ENCODE measurements at places on chromosomes 12 and 14.
A peak's percentile ranks its signal among the peaks of the same experiment; 100 is the strongest.

- DNase-seq = no peak
Observed at GRCh38 chr12:10965476-10965875, 21.2 kb downstream of the TAS2R50 start.

- DNase-seq = no peak
Observed at GRCh38 chr14:91911474-91912032, 35.9 kb downstream of the FBLN5 start.

DNA sequence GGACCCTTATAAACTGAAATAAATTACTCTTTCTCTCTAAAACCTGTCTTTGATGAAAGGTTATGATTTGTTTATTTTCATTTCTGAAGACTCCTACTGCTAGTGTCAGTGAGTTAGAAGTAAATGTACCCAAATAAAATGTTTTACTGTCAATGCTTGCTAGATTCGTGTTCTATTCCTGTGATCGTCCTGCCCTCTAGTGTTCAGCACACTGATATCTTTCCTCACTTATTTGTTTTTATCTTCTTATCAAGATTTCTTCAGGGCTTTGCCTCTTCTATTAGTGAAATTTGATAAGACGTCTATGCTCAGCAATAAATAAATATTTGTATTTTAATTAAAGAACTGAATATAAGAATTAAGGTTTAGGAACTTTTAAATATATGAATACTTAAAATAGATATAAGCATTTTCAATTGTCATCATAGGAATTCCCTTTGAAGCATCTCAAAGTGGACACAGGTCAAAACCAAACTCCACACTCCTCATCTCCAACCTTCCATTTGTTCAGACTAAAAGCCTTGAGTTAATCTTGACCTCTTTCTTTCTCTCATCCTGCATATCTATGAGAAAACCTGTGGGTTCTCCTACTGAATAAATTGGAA, 75.8 kb downstream of the C12orf50 start:
- DNase-seq = peak; percentile 24

DNA sequence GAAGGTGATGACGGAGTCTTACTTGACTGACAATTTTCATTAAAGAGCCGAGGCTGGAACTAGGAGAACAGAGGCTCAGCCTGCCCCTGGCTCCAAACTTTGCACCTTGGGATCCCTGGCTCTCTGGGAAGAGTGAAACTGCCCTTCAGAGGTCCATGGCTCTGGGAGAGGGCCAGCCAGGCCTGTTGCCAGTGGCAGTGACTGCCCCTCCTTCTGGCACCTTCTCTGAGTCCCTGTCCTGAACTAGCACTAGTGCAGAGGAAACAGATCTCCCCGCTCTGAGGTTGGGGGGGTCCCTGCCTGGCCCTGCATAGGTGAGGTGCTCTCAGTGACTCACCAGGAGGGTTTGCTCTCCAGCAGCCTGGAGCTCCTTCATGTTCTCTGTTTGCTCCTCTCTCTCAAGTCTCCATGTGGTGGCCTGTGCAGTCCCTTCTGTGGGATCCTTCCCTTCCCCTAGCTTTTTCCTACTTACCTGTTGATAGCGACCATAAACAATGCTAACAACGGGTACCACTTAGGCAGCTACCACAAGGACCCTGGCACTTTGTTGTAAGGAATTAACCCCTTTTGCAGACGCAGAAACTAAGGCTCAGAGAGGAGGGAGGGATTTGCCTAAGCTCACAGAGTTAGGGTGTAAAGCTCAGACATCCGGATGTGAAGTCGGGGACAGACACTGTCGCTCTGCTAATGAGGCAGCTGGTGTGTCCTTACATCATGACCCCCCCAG, 22.4 kb downstream of the FAM222A start:
- DNase-seq = no peak

DNA sequence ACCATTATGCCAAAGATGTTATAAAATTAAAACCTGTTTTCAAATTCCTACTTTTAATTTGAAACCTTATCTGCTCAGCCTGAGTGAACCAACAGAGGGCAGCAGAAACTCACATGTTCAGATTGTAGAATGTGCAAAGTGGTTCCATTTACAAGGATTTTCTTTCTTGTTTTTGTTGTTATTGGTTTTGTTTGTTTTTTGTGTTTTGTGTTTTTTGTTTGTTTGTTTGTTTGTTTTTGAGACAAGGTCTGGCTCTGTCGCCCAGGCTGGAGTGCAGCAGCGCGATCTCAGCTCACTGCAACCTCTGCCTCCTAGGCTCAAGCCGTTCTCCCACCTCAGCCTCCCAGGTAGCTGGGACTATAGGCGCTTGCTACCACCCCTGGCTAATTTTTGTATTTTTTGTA, 22.8 kb upstream of the GARIN2 start:
- peak; percentile 14 for DNase-seq

DNA sequence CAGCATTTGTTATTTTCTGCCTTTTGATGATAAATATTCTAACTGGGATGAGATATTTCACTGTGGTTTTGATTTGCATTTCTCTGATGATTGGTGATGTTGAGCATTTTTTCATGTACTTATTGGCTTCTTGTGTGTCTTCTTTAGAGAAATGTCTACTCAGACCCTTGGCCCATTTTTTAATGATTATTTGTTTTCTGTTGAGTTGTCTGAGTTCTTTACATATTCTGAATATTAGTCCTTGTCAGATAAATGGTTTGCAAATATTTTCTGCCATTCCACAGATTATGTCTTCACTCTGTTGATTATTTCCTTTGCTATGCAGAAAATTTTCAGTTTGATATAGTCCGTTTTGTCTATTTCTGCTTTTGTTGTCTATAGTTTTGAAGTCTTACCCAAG, 317.0 kb downstream of the CEP128 start:
- no peak for DNase-seq

DNA sequence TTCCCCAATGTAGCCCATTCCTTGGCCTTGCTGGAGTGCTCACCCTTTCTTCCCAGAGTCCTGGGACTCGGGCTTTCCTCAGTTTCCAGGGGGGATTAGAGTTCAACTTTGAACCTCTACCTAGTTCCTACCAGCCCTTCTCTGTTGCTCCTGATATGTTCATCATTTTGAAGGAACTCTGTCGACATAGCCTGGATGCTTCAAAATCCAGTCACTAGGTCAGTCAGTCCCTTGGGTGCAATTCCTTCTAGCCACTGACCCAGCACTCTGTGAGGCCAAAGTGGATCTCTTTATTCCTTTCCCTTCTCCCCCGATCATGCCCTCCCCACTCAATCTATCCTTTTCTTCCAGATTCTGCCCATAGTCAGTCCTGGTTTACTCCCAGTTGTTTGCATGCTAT, 72.3 kb upstream of the TMCC3 start:
- DNase-seq = no peak

GRCh38 chr14:102973706-102974285, 51.3 kb downstream of the AMN start:
- no peak for DNase-seq

DNA sequence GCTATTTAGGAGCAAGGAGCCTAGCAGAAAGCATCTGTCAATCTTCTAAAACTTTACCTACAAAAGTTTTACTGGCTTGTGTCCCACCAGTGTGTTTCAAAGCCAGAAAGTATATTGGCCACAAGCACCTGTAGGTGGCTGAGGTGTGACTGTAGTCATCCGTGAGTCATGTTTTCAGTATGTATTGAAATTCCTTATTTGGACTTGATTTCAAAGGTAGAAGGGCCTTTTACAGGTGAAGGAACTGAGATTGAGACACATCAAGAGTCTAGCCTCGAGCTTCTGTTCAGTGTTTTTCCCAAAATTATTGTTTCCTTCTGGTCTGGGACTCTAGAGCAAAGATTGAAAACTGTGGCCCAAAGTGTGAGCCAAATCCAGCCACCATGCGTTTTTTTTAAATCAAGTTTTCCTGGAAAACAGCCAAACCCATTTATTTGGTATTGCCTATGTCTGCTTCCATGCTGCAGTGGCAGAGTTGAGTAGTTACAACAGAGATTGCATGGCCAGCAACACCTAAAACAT, 195.3 kb upstream of the BCL2L14 start:
- no peak for DNase-seq

- no peak for DNase-seq
Observed at GRCh38 chr12:65934480-65935115, 110.3 kb downstream of the HMGA2 start.

DNA sequence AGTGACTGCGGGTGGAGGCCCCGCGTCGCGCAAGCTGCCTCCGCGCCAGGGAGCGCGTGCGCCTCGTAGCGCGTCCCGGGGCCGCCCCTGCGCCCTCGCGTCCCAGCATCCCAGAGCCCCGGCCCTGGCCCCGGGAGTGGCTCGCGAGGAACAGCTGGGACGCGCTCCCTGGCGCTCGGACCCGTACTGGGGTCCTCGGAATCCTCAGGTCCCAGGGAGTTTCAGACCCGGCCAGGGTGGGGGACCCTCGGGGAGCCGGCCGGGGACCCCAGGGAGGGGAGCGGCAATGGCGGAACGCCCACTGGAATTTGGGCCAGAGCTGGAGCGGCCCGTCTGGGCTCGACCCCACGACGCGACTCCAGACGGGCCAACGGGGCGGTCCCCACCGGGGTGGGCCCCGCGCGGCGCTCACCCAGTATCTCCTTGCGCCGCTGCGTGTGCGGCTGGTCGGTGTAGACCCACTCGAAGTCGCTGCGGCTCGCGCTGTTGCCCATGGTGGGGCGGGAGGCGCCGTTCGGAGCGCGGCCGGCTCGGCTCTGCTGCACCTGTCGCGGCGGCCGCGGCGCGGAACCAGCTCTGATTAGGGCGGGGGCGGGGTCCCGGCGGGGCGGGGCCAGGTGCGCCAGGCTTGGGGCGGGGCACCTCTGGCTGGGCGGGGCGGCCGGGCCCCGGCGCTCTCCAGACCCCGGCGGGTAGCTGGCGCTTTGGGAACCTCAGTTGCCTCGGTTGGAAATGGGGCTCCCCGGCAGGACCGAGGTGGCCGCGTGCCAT, at the start of gene DEGS2:
Gene DEGS2 (minus strand): TSS at position 552 of the 771 bp plus-strand sequence. CDS start 58 bp downstream, at position 494.
- no peak for DNase-seq

- DNase-seq = no peak
Observed at GRCh38 chr14:74950795-74951442, 4.5 kb downstream of the PGF start.

DNA sequence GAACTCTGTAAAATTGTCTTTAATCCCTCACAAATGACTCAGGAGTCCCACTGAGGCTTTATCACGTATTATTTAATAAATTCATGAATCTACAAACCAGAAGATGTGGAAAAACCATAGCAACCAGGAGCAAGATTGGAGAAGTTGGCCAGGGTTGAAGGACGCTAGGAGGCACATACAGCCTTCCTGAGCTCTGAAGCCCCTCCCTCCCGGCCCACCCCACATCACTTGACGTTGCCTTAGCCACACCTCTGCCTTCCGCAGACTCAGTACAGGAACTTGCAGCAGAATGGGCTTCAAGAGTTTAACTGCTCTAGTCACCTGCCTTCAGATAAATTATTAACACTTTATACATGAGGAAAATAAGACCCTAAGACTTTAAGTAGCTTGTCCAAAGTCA, 33.9 kb downstream of the SLC35F4 start:
- no peak for DNase-seq

- DNase-seq = no peak
Observed at GRCh38 chr12:103813426-103813825, 27.6 kb downstream of the NT5DC3 start.

- DNase-seq = no peak
Observed at GRCh38 chr14:24258119-24258518, 4.9 kb downstream of the TGM1 start.

DNA sequence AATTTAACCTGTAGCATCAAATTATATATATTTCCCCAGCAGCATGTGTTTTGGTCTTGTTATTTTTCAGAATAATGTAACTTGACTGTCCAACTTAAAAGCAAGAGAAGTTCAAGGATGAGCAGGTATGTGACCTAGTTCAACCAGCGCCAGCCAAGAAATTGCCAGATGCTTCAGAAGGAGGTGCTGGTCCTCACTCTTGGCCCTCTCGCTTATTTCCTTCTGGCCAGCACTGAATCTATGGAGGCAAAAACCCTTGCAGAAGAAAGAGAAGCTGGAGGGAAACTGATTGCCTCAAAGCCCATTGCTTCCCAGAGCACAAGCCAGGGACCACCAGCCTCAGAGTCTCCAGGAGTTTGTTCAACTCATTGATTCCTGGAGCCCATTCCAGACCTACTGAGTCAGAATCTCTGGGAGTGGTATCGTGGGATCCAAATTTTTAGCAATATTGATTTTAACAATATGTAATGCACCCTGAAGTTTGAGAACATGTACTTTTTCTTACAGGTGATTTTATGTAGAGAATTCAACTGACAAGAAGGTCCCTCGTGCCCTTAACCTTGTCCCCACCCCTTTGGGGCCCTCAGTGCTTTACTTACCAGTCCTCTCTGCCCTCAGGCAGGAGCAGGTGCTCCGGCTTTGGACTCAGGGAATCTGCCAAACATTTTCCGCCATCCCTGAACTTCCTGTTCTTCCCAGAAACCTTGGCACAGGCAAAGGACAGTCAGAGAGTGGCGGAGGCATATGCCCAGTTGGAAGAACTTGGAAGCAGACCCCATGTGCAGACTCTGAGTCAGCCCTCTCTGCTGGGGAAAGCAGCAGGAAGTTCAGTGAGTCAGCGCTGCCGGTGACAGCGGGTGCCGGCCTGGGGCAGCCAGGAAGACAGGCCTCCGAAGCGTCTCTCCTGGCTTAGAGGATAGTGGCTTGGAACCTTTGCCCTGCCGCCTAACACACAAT, 10.4 kb downstream of the BEST3 start:
- DNase-seq = peak; percentile 66

GRCh38 chr12:111775205-111776193, 8.8 kb downstream of the ALDH2 start:
- no peak for DNase-seq

- DNase-seq = no peak
Observed at GRCh38 chr12:11729008-11729407, 79.5 kb downstream of the ETV6 start.

- no peak for DNase-seq
Observed at GRCh38 chr14:50013198-50013918, 103.0 kb downstream of the VCPKMT start.

DNA sequence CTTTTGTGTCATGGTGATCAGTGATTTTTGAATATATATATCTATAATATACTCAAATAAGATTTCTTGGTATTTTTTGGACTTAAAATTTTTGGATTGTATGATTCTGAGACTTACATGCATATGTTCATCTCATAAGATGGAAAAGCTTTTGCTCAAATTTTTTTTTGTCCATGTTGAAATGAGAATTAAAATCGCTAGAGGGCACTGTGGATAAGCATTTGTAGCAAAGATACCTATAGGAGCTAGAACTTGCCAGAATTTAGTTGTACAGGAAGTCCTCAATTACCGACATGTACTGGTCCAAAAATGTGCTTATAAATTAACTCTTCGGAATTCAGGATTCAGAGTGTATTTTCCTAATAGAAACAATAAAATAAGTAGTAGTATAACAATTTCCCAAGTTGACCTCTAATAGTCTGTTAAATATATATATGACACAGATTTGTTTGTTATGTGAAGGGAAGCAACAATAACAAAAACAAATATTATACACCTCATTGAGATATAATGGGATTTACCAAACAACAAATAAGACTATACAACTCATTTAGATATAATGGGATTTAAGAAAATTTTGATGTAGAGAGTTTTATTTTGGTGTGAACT, 179.6 kb downstream of the TMEM117 start:
- peak; percentile 31 for DNase-seq

DNA sequence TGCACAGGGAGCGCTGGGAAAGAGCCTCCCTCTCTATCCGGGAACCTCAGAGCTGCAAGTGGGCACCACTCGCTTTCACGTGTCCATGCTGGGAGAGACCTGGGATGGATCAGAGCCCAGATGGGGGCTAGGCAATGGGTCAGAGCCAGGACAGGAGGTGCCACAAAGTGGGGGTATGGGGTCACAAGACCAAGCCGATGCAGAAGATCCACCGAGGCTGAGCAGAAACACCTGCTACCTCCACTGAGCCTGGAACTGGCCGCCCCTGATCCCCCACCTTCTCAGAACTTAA, 180.9 kb upstream of the SFSWAP start:
- no peak for DNase-seq

Data from fibroblast of skin of left quadriceps (primary cell).